NCI-H748 treated with DMSO at 0.1 percent for 48 hours (cell line): ENCODE measurements at places on chromosomes 7 and 10.

GRCh38 chr7:142581341-142581740 is 167.9 kb upstream of the PRSS1 start:
- no peak for DNase-seq

DNA sequence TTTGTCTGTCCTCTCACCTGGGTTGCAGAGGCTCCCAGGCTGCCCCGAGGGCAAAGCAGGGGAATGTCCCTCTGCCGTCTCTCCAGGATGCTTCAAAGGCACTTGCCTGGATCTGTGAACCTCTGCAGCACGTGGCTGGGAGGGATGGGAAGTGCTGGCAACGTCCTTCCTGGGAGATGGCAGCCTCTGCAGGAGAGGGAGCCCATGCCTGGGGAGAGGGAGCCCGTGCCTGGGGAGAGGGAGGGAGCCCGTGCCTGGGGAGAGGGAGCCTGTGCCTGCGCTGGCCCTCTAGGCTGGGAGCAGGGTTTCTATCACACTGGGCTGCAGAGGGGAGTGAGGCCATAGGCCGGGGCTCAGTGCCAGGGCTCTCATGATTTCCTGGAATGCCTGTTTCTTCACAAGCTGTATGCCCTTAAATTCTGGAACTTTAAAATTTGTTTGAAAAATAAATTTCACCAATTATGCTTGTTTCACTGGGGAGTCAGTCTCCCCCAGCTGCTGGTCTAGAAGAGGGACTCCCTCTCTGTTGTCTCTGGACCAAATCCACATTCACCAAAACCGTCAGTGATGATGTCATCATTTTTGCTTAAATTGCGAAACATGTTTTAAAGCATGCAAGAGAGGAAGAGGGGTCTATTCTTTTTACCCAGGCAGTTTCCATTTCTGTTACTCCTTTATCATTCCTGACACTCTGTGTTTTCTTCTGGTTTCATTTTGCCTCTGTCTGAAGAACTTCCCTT is 135.7 kb downstream of the DNAJB6 start:
- no peak for DNase-seq

DNA sequence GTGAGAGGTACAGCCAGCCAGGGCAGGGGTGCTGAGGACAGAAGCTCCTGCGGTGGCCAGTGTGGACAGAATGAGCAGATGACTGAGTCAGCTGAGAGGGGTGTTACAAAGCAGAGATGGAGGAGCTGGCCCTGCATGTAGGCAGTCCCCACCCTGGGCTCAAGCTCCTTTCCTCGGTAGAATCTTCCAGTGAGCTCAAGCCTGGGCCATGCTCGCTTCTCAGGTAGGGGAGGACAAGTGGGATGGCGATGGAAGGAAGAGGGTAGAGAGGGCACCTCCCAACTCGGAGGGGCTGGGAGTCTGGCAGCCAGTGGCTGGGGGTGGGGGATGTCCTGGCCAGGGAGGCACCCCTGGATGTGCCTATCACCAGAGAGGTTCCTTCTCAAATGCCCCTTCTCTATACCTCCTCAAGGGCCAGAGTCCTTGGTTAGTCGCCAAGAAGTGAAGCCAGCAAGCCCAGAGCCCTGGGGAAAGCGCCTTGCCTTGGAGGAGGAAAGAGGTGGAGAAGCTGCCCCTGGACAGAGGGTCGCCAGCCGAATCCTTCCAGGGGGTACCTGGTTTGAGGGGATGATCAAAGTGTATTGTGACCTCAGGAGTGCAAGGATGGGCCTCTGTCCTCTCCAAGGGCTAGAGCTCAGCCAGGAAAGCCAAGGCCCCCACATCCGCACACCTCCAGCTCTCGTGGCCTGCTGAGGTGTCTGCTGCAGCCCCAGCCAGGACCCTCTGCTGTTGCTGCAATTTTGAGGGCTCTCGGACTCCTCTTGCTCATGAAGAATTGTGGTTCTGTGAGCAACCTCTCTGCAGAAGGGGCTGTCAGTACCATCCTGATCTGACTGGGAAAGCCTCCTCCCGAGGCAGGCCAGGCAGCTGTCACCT is 88.6 kb upstream of the MACROH2A2 start:
- no peak for DNase-seq

DNA sequence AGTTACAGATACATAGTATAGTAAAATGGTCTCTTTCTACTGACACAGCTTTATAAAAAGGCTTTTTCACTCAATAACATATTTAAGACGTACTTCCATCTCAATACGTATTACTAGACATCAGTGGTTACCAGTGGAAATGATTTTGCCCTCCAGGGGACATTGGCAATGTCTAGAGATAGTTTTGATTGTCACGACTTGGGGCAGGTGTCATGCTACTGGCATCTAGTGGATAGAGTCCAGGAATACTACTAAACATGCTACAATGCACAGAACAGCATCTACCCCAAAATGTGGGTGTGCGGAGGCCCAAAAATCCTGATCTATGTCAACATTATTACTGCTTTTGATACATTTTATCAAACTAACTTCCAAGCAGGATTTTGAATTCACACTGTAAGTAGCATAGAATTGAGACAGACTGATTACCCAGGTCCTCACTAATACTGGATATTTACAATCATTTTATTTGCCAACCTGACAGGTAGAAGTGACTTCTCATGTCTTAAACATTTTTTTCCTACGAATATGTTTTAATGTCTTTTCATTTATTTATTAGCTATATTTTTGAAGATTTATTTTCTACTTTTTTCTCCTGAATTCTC is 53.8 kb downstream of the HGF start:
- no peak for DNase-seq

DNA sequence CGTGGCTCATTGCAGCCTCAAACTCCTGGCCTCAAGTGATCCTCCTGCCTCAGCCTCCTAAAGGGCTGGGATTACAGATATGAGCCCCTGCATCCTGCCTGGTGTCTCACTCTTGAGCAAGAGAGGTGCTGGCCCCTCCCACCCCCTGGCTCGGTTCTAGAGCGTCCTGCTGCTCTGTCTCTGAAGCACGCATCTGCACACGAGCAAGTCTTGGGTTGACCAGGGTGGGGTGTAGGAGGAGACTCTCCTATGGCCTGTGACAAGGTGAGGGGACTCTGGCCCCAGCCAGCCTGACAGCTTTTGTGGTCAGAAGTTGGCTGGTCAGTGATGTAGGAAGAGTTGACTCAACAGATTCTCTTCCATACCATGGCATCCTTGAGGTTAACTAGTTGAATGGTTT is 110.7 kb upstream of the CARD11 start:
- DNase-seq: no peak

- DNase-seq: no peak
These were observed 26.4 kb downstream of the KIAA1549 start for GRCh38 chr7:138954545-138955475.

GRCh38 chr10:90968328-90969081 is 47.6 kb upstream of the ANKRD1 start:
- DNase-seq: no peak

DNA sequence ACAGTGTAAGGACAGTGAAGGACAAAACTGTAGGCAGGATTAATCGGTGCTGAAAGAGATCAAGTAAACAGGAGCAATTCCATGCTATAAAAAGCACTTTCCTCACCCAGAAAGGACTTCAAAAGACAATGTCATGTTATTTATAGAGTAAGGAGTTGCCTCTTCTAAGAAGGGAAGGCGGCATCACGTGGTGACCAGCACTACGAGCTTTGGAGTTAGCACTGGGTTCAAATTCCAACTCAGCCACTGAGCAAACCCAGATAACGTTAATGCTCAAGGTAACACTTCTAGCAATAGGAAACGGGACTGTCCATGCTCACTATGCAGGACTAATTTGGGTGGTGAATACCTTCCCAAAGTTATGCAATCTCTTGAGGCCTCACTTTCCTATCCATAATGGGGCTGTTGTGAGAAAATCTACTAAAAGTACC is 715 bp upstream of the PANK1 start:
- no peak for DNase-seq
